Smooth muscle cell of the coronary artery (primary cell): ENCODE measurements at places on chromosomes 5 and 9. TPM values are rescaled to one million over a fixed set of nuclear protein-coding genes. Genes with fewer than 3 reads are reported as not detected.

GRXCR2 gene
- not detected in 2 replicates for total RNA-seq

PKD2L2 gene
- total RNA-seq: not detected in 2 replicates

SNCB gene
- 0.12 TPM in 1 of 2 replicates, not detected in the other for total RNA-seq

GABBR2 gene
- total RNA-seq: 0.23 TPM in 1 of 2 replicates, not detected in the other

FGF10 gene
- total RNA-seq: not detected in 2 replicates

IL3 gene
- not detected in 2 replicates for total RNA-seq

SLC31A2 gene
- 5.1 and 18.4 TPM in 2 replicates for total RNA-seq

N4BP3 gene
- 0.08 and 0.35 TPM in 2 replicates for total RNA-seq

DIPK1B gene
- 1.1 and 16.6 TPM in 2 replicates for total RNA-seq

KCNV2 gene
- not detected in 2 replicates for total RNA-seq

PCDHA1 gene
- total RNA-seq: 0.08 TPM in 1 of 2 replicates, not detected in the other

SLC25A2 gene
- total RNA-seq: 0.23 TPM in 1 of 2 replicates, not detected in the other

GRAMD2B gene
- 3.0 and 12.8 TPM in 2 replicates for total RNA-seq

NUTM2G gene
- not detected in 2 replicates for total RNA-seq

TMEM252 gene
- total RNA-seq: not detected in 2 replicates

GPRIN1 gene
- total RNA-seq: 0.70 and 0.83 TPM in 2 replicates

LRRTM2 gene
- under 0.01 and 0.12 TPM in 2 replicates for total RNA-seq

HINT1 gene
- 204 and 249 TPM in 2 replicates for total RNA-seq

TMEM174 gene
- total RNA-seq: not detected in 2 replicates

GMCL2 gene
- total RNA-seq: not detected in 2 replicates
